GM13977 (cell line): ENCODE measurements at places on chromosomes 3 and 15.

DNA sequence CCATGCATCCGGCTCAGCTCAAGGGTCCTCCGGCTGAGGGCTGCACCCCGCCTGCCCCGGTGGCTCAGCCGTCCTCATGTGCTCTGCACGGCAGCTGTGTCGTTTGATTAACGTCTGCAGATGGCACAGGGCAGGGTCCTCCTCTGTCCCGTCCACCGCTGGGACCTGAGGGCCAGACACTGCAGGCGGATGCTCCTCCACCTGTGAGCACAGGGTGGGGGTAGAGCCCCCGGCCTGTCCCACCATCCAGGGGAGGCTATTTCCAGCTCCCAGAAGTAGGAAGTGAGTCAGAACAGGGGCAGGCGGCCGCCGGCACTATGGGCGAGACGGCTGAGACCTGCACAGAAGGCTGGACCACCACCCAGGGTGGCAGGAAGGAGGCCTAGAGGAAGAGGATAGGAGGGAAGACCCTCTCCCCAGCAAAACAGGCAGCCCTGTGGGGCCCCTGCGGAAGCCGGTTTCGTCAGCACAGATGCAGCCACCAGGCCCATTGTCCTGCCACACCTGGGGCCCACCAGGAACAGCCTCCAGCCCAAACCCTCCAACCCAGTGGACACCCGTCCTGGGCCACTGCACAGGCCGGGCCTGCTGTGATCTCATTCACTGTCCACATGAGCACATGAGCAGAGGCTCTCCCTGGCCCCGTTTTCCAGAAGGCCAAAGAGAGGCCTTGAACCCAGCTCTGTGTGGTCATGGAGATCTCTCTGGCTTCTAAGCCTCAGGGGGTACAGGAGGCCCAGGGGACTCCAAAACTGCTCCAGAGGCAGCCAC, 12.6 kb upstream of the PLXND1 start:
- no peak for DNase-seq

- no peak for DNase-seq
Observed at GRCh38 chr3:62830727-62831322, 44.4 kb downstream of the CADPS start.

GRCh38 chr15:86353213-86353612, 273.5 kb downstream of the AGBL1 start:
- DNase-seq = no peak

GRCh38 chr15:65066001-65066634, 1.7 kb downstream of the RASL12 start:
- DNase-seq = no peak

GRCh38 chr3:133488785-133489367, 84.6 kb upstream of the CDV3 start:
- DNase-seq = no peak

- no peak for DNase-seq
Observed at GRCh38 chr3:64518496-64518895, 169.3 kb downstream of the ADAMTS9 start.

- peak; percentile 40 for DNase-seq
Observed at GRCh38 chr15:84982301-84982920, 755 bp downstream of the PDE8A start.

DNA sequence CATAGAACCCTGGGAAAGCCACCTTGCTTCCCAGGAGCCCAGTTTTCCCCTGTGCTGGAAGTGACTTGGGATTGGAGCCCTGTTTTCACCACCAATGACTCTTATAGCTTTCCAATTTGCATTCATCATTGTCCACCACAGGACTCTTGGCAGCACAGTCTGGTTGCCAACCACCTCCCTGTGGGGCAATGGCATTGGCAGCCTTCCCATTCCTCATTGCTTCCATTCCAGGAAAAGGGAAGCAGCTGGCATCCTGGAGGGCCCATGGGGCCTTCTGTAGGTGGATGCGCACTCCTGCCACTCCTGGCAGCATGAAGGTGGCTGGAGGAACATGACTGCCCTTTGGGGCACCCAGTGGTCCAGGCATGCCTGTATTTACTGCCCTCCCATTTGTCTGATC, 57.7 kb downstream of the FEM1B start:
- DNase-seq = no peak

DNA sequence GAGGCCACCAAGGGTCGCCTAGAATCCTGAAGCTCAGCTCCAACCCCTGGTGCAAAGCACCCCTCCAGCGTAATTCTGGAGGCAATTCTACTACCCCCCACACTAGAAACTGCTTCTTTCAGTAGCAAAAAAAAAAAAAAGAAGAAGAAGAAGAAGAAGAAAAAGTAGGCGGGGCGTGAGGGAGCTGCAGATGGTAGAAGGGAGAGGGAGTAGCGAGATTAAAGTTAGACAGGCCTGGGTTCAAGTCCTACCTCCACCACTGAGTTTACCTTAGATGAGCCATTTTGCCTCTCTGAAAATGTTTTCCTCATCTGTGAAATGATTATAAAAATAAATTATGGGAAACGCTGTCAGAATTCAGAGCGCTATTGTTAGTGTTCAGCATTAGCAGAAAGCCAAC, 913 bp downstream of the FAM174B start:
- peak; percentile 37 for DNase-seq

- peak; percentile 48 for DNase-seq
Observed at GRCh38 chr15:88454867-88455810, 12.0 kb downstream of the MRPL46 start.

- DNase-seq = no peak
Observed at GRCh38 chr15:81516012-81516411, 142.0 kb upstream of the TMC3 start.

- DNase-seq = no peak
Observed at GRCh38 chr3:122628567-122628966, 51.1 kb downstream of the PARP15 start.

DNA sequence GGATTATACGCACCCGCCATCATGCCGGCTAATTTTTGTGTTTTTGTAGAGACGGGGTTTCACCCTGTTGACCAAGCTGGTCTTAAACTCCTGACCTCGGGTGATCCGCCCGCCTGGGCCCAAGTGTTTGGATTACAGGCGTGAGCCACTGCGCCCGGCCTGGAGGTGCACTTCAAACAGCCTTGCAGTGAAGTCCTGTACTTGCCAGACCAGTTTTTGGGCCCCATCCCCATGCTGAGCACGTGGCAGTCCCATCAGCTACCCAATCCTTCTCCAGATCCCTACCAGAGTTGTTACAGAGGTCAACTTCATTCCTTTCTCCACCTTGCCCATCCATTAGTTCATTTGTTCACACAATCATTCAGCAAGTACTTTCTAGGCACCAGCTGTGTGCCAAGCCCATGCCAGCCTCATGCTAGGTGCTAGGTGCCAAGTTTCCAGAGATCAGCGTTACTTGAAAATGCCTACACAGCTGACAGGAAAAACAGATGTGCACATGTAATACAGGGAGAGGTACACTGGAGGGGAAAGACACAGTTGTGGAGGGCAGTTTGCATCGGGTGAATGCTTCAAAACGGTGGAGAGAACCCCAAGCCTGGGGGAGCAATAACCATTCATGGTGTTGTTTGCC, 2.2 kb downstream of the DNAH1 start:
- no peak for DNase-seq

GRCh38 chr3:17579289-17580031, 163.0 kb downstream of the TBC1D5 start:
- DNase-seq = peak; percentile 11

DNA sequence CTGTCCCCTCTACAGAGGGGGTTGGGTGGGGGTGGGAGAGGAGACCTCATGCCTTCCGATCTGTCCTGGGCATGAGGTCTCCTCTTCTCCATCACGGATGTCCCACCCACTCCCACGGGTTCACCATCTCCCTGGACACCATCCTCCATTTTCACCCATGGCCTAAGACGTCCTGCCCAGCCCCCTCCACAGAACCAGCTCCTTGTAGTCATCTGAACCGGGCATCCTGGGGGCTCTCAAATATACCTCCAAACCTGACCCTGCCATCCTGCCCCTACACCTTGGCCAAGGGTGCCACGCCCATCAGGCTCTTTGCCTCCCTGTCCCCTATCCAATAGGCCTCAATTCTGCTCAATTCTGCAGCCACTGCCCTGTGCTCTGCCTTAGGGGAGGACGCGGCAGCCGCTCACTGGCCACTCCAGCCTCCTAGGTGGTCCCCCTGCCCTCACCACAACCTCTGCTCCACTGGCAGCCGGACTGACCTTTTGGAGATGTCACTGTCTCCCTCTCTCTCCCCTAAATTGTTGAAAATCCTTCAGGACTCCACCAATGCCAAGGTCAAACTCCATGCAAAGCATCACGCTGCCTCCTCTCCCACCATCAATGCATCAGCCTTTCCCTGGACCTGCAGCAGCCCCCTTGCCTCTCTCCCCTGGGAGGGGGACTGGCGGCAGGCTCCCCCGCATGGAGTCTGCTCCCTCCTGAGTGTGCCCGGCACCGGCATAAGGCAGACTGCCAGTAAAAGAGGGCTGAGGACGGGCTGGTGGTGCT, 9.4 kb upstream of the ANPEP start:
- no peak for DNase-seq

DNA sequence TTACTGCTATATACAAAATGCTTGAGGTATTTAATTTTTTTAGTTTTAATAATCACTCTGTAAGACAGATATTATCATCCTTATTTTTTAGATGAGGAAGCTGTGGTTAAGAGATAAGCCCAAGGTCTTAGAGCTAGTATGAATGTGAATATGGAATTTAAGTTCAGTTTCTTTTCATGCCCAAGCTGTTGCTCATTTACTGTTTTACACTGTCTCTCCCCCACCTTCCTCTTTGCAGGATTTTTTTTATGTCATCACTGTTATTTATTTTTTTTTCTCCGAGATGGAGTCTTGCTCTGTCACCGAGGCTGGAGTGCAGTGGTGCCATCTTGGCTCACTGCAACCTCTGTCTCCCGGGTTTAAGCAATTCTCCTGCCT, 22.5 kb downstream of the MAP2K5 start:
- DNase-seq = no peak

GRCh38 chr3:17195192-17195611, 310.4 kb downstream of the PLCL2 start:
- peak; percentile 62 for DNase-seq

DNA sequence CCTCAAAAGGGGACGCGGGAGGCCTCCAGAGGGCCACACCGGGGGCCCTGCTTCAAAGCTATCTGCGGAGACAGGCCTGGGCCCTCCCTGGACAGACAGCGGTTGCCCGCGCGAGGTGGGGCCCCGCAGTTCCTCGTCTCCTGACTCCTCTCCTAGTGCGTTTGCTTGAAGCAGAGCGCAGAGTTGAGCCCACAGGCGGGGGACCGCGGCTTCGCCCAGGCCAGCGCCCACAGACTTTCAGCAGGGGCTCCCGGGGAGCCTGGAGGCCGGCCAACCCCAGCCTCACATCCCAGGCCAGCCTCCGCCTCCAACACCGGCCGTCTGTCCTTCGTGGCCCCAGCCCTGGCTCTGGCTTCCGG, 540 bp upstream of the ADAMTS7 start:
- DNase-seq = no peak

DNA sequence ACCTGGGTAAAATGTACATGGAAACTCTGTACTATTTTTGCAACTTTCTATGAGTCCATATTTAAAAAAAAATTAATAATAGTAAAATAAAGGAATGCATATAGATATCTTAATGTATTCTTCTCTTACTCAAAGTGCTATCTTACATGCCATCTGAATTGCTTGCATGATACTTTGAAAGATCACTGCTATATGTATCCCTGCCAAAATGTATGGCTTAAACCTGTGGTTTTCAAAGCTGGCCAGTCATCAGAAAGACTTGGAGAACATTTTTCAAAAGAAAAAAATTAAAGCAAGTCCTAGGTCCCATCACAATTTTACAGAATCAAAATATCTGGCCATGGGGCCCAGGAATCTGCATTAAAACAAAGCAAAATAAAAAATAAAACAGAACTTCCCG, 262.1 kb downstream of the LPP start:
- no peak for DNase-seq

- no peak for DNase-seq
Observed at GRCh38 chr15:28167042-28167441, 67.9 kb upstream of the OCA2 start.

GRCh38 chr15:38028869-38029268, 94.4 kb downstream of the TMCO5A start:
- DNase-seq = no peak

GRCh38 chr3:13234666-13235065, 161.4 kb upstream of the IQSEC1 start:
- no peak for DNase-seq

- no peak for DNase-seq
Observed at GRCh38 chr3:171115667-171116066, 89.1 kb upstream of the SLC2A2 start.

DNA sequence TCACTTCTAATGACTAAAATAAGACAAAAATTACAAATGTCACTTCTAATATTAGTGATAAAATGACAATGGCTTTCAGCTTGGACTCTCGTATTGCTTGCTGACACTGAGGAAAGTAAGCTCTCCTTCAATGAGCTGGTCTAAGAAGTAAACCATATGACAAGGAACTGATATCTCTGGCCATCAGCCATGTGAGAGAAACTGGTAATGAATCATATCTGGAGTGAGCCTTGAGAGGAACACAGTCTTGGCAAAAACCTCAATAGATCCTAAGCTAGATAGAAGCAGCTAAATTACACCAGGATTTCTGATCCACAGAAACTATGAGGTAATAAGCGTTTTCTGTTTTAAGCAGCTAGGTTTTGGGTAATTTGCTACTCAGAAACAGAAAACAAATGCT, 1575.1 kb downstream of the OTOL1 start:
- no peak for DNase-seq

DNA sequence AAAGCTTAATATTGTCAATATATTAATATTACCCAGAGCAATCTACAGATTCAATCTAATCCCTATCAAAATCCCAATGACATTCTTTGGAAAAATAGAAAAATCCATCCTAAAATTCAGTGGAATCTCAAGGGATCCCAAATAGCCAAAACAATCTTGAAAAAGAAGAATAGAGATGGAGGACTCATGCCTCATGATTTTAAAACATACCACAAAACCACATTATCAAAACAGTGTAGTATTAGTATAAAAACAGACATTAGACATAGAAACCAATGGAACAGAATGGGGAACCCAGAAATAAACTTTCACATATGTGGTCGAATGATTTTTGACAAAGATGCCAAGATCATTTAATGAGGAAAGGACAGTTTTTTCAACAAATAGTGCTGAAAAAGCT, 14.6 kb downstream of the NEK4 start:
- DNase-seq = no peak

GRCh38 chr3:37562876-37563275, 298.8 kb upstream of the CTDSPL start:
- no peak for DNase-seq

- DNase-seq = no peak
Observed at GRCh38 chr3:175066617-175067415, 207.7 kb downstream of the NAALADL2 start.

DNA sequence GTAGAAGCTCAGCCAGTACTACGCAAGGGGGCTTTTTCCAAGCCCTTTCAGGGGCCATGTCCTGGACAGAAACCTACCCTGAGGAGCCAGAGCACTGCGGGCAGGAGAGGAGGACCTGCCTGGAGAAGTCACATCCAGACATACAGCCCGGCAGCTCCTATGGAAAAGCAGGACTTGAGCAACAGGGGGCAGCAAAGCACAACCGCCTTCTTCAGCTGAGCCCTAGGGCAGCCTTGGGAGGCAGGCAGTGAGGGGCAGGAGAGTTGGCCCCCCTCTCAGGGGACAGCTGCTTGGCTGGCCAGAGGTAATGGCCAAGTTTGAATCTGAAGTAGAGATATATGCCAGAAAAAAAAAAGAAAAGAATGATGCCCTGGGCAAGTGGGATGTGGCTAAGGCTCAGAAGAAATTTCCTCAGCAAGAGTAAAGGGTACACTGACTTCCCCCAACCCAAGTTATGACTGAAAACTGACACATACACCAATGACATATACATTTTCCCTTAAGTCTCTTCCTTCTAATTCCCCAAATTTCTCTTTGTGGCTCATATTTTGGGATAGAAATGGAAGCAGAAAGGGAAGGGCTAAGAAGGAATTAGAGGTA, 56.9 kb downstream of the CYP19A1 start:
- no peak for DNase-seq

GRCh38 chr3:64945171-64945729, 257.4 kb upstream of the ADAMTS9 start:
- DNase-seq = no peak
